ENCODE measurements at places on chromosomes 11 and 22.
A peak's percentile ranks its signal among the peaks of the same experiment; 100 is the strongest.

DNA sequence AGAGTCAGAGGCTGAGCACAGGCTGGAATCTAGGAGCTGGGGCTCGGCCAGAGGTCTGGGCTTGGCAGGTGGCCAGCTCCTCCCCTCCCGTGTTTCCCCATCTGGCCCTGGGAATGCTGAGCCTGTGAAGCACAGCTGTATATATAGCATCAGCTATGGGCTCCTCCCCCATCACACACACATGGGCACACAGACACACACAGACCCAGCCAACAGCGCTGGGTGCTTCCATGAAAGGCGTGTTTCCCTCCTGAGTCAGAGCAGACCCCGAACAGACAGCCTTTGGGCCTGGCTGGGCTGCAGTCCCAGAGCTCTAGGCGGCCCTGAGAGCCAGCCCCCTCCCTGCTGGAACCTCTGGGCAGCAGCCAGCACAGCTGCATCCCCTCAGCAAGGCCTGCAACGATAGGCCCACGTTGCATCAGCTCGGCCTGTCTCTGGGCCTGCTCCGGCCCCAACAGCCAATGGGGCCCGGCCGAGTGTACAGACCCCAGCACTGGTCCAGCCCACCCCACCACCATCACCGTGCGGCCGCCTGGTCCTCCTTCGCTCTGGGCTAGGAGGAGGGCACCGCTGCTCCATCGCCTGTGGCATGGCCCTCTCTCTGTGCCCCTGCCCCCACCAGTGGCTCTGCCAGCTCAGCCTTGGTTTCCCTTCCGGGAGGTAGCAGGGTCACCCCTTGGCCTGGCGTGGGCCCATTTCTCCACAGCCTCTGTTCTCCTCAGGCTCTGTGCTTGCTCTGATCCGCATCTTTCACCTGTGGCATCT is 7.6 kb upstream of the SERPINH1 start:
- peak; percentile 99 for DNase-seq

- DNase-seq = no peak
These were observed 12.0 kb downstream of the PDHX start for GRCh38 chr11:34928268-34928959.

DNA sequence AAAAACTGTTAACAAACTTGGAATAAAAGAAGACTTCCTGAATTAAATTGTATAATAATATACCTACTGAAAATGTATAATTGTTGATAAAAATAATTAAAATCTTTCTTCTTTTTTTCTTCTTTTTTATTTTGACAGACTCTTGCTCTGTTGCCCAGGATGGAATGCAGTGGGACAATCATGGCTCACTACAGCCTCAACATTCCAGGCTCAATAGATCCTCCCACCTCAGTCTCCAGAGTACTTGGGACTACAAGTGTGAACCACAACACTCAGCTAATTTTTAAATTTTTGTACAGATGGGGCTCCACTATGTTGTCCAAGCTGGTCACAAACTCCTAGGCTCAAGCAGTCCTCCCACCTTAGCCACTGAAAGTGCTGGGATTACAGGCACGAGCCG is 1063.8 kb upstream of the CNTN5 start:
- no peak for DNase-seq

DNA sequence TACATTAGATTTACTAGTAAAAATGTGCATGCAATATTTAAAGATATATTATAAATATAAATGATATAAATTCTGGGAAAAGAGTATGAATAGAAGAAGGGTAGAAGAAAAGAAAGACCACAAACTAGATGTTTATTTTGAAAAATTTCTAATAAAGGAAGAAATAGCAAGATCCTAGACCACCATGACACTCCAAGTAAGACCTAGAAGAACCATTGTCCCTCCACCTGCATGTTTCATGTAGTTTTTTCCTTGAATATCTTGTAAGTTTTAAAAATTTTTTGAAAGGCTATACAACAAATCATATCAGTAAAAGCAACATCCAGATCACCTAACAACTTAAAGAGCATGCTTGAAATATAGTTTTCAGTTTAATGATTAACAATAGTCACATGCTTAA is 46.8 kb downstream of the ARHGAP32 start:
- DNase-seq = no peak

DNA sequence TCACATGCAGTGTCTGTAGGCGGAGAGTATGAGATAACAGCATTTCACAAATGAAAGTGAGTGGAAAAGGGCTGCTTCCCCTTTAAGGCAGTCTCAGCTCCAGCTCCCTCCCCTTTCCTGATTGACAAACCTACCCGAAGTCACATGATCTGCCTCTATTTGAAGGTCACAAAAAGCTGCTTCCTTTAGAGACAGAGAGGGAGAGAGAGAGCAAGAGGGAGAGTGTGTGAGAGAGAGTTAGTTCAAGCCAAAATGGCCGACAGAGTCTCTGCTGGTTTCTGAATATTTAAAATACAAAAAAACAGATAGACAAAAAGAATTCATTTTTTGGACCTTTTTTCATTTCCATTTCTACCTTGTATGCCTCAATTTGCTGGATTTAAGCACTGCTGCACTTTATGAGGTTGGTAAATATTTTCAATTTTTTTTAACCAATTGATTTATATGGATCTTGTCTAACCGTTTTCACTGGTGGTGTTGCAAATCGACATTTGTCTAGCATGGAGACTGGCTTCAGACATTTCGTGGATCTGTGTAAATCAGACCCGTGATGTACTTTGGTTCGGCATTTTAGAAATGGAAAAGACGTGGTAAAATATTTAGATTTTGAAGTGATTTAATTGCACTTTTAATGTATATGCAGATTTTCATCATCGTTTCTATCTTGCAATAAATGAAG is at the start of gene TNRC6B:
TNRC6B (plus strand) TSS at position 188 of the 679 bp plus-strand sequence; CDS start at position 399, 211 bp downstream.
- peak; percentile 82 for DNase-seq

DNA sequence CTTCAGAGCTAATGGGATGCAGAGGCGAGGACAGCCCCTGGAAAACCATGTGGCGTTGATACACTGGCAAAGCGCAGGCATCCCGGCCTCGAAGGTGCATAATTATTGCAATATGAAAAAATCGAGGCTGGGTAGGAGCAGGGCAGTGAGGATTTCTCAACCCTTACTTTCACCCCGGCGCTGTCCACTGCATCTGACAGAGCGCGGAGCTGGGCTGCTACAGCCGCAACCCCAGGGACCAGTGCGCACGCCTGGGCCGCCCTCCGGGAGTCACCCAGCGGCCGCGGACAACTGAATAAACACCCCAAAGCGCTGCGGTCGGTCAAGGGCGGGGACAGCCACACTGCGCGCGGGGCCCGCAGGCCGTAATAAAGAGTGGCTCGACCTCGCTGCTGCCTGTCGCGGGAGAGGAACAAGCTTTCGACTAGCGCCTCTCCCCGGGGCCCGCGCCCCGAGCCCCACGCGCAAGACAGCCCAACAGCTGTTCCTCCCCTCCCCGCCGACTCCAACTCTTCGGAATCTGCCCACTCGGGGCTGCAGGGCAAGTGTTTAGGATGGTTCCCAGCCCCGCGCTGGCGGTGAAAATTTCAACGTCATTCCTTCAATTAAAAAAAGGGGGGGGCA is 3.6 kb upstream of the WT1 start:
- no peak for DNase-seq

DNA sequence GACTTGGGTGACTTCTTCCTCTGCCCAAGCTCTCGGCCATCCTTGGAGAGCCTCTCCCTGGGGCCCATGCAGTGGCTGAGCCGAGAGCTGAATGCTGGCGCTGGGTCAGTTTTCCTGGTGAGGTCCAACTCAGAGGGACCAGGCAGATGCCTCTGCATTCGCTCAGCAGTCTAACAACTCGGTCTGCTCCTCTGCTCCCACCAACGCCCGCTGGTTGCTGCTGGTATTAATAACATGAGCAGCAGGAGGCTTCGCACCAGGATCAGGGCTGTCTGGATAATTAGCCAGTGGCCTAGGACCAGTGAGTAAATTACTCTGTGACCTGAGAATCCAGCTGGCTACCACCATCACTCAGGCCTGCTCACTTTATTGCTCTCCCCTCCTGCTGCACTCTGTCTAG is 77.7 kb upstream of the FAM181B start:
- no peak for DNase-seq

DNA sequence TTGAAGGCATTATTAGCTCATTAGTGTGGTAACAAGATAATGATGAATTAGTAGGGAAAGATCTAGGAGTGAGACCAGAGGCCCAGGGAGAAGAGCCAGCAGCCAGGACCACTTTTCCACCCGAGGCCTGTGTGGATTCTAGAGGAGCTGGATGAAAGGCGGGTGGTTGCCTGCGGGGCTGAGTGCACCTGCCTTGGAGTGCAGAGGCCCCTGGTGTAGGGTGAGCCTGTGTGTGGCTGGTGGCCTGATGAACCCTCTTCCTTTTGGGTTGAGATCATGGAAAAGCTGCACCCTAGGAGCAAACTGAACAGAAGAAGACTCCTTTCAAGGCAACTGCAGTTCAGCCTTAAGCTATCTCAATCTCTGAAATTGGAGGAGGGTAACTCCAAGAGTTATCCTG is 5.9 kb upstream of the TP53AIP1 start:
- DNase-seq = no peak

DNA sequence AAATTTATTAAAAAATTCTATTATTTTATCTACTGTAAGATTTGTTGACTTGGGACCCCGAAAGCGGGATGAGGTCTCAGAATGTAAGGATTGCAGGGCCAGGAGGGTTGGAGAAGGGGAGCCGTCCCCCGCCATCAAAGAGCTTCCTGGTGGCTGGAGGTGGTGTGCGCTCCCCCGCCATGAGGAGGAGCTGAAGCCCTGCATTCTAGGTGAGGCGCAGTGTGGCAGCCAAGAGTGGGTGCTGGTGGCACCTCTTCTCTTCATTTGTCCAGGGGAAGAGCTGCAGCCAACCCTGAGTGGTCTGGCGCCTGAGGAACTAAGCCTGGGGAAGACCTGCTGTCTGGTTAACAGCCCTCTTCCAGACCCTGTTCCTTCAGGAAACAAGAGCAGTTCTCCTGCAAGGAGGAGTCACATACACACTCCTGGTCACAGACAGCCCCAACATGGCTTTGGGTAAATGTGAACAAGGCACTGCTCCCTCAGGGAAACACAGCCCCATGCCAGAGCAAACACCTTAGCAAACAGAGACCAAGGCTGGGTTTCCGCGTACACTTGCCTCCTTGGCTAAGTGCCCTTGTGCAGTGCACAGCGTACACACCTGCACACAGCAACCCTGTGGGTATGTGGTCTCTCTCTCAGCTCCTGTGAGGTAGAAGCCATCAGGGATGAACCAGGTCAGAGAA is 17.3 kb downstream of the RTN4RL2 start:
- no peak for DNase-seq

- no peak for DNase-seq
These were observed 40.6 kb upstream of the CRYBB3 start for GRCh38 chr22:25159028-25159427.

DNA sequence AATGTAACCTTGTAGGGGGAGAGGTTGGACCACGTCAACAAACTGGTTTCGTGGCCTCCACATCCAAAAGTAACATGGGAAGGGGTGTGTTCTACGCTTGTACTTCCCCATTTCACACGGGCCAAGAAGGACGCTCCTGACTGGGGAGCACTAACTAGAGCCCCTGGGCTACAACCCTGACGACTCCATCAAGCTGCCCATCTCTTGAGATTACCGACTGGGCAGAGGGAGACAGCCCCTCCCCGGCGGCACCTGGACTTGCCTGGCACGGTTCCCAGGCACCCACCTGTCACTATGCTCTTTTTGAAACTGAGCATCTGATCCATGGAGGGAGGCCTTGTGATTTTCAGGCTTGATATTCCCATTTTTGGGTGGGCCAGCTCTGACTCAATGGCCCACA is 68.5 kb downstream of the SHANK2 start:
- no peak for DNase-seq

DNA sequence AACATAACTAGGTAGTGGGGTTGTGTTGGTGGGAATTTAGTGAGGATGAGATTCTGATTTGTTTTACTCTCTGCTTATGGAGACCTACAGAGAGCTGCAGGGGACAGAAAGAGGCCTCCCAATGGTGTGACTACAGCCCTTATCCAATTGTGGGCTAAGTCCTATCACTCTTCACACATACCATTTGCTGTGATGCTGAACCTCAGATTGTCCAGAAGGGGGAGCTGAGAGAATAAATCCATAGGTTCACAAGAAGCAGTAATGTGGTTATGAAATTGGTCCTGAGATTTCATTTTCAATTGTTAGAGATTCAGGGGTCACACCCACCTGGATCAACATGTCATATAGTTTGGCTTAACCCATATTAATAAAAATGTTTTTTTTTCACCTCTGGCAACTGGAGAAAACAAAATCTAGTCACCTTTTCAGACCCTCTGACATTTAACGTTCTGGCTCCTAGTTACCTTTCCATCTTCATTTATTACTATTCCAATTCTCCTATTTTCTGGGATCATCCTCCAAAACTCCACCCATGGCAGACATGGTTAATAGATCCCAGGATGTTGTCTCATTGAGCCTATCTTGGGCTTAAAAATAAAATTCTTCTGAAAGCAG is 53.3 kb upstream of the PTPN5 start:
- DNase-seq = no peak

- DNase-seq = no peak
These were observed 60.6 kb upstream of the ARHGAP20 start for GRCh38 chr11:110772863-110773262.

DNA sequence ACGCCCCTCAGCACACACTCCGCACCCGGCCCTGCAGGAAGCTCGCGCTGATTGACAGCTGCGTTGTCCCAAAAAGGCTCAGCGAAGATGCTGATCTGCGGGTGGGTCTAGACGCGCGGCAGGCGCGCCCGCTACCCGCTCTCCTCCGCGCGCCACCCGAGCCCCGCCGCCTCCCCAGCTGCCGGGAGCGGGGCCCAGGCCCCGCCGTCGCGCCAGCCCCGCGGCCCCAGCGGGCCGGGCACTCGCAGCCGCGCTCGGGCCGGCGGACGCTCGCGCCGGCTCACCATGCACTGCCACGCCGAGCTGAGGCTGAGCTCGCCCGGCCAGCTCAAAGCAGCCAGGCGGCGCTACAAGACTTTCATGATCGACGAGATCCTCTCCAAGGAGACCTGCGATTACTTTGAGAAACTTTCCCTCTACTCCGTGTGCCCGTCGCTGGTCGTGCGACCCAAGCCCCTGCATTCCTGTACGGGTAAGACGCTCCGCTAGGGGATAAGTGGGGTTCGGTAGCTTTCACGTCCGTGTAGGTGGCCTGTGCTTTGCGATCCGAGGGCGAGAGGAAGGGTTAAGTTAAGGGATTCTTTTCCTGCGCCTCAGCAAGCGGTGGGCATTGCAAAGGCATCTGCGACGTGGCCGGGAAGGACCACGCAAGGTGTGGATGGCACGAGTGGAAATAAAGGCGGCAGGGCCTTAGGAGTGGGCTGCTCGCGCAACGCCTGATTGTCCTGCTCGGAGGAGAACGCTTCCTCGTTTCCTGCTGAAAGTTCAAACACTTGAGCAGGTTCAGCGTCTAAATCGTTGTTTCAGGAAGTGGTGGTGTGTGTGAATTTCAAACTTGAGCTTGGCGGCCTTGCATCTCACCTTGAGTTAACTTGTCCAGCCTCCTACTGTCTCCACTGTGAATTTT is at the start of gene BARX2:
BARX2 (plus strand) TSS at position 98 of the 907 bp plus-strand sequence; CDS start at position 286, 188 bp downstream.
- DNase-seq = no peak

GRCh38 chr22:46456818-46457163 is 80.6 kb downstream of the CELSR1 start:
- DNase-seq = no peak

Data from coronary artery (tissue), 2 donors.